ENCODE measurements at places on chromosomes 3 and 15.

GRCh38 chr3:171379281-171379680, 80.9 kb downstream of the TNIK start:
- no peak for DNase-seq
- no peaks in the 10 kb centered on the region for H3K27me3 ChIP-seq
- peaks cover 18% of the 10 kb centered on the region for H3K4me1 ChIP-seq
- H3K27ac ChIP-seq, result no peak overlapping the region

DNA sequence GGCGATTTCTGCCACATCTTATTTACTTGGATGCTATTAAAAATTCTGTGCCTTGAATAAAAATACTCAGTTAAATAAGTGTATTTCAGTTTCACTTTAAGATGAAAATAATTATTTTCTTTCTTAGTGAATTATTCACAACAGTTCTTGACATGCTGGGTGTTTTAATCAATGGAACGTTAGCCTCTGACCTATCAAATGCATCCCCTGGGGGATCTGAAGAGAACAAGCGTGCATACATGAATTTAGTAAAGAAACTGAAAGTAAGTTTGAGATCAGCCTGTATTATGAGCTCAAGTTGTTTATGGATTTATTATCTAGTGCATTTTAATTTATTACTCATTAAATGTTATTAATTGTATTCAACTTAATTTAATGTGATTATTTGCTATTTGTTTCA, 597 bp downstream of the P2RY12 start:
- H3K27me3 ChIP-seq, result no peaks in the 10 kb centered on the region
- no peak for DNase-seq
- H3K4me1 ChIP-seq, result peaks cover 4% of the 10 kb centered on the region
- no peak overlapping the region for H3K4me3 ChIP-seq

DNA sequence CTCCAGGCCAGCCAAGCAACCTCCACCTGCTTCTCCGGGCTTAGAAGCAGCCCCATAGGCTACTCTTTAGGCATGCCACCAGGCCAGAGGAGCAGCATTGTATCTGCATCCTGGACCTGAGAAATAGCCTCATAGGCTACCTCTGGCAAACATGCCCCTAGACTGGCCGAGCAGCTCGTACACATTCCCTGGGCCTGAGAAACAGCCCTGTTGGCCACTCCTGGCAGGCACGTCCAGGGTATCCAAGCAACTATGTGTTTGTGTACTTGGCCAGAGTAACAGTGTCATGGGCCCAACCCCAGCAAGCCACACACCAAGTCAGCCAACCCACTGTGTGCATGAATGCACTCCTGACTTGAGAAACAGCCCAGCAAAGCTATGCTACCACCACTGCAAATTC, 498.7 kb upstream of the CDIN1 start:
- no peaks in the 10 kb centered on the region for H3K27me3 ChIP-seq
- H3K27ac ChIP-seq, result no peak overlapping the region
- no peaks in the 10 kb centered on the region for H3K4me1 ChIP-seq
- no peak for DNase-seq

DNA sequence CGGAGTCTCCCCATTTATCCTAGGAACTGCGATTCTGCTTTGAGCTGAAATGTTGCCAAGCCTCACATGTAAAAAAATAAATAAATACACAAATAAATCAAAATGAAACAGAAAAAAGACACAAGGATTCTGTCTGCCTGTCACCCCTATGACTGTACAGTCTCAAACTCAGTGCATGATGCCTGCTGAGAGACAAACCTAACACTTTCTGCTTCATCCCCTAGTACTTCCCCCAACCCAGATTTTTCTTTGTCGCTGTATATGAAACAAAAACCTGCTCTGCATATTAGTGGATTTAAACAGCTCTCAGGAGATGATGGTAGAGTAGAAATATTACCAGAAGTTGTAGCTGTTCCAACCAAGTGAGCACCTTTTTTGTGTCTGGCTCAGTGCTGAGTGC, 530.7 kb upstream of the CFAP20DC start:
- H3K4me3 ChIP-seq, result no peak overlapping the region
- H3K27me3 ChIP-seq, result no peaks in the 10 kb centered on the region
- DNase-seq, result no peak
- no peaks in the 10 kb centered on the region for H3K36me3 ChIP-seq

DNA sequence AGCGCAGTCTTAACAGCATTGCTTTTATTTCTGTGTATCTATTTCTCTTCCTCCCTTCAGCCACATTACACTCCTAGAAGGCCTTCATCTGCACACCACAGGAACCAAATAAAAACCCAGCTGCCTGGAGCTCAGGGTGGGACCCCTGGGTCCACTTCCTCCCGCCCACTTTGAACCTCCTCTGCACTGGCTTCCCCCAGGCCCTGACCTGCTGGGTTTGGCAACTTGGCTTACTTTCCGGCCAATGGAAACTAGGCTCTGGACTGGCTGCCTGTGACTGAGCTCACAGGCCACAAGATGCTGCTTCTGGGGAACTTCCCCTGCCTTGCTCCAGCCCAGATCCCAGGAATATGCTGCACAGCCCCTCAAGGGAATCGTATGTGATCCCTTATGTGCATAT, 89.8 kb downstream of the SEMA5B start:
- no peak overlapping the region for H3K27ac ChIP-seq
- no peaks in the 10 kb centered on the region for H3K27me3 ChIP-seq
- no peaks in the 10 kb centered on the region for H3K36me3 ChIP-seq
- no peak overlapping the region for H3K4me3 ChIP-seq
- H3K4me1 ChIP-seq, result peaks cover 6% of the 10 kb centered on the region

DNA sequence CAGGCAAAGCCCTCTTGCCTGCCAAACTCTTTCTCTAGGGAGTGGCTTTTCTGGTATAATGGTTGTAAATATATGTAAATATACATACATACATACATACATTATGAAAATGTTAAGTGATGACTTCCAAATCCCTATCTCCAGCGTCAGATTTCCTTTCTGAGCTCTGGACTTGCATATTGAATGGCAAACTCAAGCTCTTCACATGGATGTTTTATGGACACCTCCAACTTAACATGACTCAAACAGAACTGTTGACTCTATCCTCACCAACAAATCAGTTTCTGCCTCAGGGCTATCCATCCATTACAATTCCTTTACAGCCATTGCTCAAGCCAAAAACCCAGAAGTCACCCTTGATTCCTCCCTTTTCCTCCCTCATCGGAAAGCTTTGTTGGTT, 45.1 kb downstream of the ADAMTSL3 start:
- no peak for DNase-seq
- no peak overlapping the region for H3K4me3 ChIP-seq
- no peak overlapping the region for H3K27ac ChIP-seq
- peaks cover 10% of the 10 kb centered on the region for H3K4me1 ChIP-seq

DNA sequence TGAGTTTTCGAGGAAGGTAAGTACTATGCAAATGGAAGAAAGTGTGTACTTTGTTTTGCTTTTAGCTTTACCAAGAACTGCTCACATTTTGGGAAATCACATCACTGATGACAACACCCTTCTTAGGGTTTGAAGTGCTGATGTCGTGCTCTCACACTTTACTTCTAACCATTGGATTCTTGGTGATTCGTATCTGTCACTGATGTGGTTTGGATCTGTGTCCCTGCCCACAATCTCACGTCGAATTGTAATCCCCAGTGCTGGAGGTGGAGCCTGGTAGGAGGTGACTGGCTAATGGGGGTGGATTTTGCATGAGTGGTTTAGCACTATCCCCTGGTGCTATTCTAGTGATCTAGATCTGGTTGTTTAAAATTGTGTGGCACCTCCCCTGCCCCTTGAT, 75.4 kb upstream of the RGMA start:
- H3K27me3 ChIP-seq, result peaks cover 3% of the 10 kb centered on the region
- no peak overlapping the region for H3K27ac ChIP-seq

- H3K27me3 ChIP-seq, result no peaks in the 10 kb centered on the region
- H3K4me3 ChIP-seq, result no peak overlapping the region
- H3K27ac ChIP-seq, result no peak overlapping the region
- DNase-seq, result no peak
- H3K4me1 ChIP-seq, result no peaks in the 10 kb centered on the region
Measured at GRCh38 chr3:183123891-183124290, 24.6 kb upstream of the MCCC1 start.

DNA sequence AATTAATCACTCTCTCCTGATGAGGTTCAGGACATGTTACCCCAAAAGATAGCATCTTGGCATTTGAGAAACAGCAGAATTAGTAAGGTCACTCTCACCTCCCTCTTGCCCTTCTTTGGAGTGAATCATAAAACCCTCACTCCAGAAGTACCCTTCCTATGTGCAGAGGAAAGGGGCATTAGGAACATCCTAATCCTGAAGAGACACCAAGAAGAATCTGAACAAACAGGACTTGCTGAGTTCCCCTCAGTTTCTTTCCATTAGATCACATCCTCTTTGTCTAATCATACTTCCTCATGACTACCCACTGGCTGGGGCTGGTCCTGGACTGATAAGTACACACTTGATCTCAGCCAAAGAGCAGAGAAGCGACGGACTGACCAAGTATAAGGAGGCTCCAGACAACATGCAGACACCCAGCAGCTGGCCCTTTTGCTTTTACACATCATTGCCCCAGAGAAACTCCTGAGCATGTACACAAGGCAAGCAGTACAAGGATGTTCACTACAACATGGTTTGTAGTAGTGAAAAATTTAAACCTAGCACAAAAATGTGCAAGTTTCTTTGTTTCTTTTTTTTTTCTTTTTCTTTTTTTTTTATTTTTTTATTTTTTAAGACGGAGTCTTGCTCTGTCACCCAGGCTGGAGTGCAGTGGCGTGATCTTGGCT, 15.0 kb upstream of the TM6SF1 start:
- H3K4me1 ChIP-seq, result no peaks in the 10 kb centered on the region
- peak; percentile 50 for DNase-seq
- H3K4me3 ChIP-seq, result no peak overlapping the region
- H3K27me3 ChIP-seq, result peaks cover 16% of the 10 kb centered on the region

DNA sequence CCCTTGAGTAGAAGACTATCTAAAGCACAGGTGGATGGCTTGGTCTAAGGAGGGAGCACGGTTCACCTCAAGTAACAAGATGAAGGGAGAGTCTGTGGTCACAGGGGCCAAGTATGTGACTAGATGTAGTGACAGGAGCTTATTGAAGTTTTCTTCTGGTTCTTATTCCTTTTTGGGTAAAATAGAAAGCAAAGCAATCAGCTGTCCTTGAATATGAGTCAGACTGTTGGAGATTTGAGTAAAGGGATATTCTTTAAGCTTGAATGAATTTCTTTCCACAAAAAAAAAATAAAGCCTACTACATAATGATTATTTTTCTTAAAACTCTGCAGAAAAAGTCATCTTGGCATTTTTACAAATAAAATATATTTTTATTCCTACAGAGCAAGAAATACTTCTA, 1.5 kb upstream of the CNTN6 start:
- no peaks in the 10 kb centered on the region for H3K27me3 ChIP-seq
- no peaks in the 10 kb centered on the region for H3K36me3 ChIP-seq
- no peak for DNase-seq
- peaks cover 3% of the 10 kb centered on the region for H3K4me1 ChIP-seq

DNA sequence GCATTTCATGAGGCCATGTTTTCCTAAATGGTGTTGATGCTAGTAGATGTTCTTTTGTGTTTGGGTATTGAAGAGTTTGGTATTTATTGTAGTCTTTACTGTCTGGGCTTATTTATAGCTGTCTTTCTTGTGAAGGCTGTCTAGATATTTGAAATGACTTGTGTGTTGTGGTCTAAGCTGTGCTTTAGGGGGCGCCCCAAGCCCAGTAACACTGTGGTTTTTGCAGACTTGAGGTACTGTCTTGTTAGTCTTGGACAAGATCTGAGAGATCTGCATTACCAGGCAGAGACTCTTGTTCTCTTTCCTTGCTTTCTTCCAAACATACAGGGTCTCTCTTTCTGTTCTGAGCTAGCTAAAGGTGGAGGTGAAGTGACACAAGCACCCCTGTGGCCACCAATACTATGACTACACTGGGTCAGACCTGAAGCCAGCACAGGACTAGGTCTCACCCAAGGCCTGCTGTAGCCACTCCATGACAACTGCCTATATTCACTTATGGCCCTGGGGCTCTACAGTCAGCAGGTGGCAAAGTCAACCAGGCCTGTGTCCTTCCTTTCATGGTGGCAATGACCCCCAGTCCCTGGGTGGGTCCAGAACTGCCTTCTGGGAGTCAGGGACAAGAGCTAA, 152.1 kb upstream of the TBC1D5 start:
- H3K4me3 ChIP-seq, result no peak overlapping the region
- H3K27ac ChIP-seq, result no peak overlapping the region
- DNase-seq, result peak; percentile 49
- H3K4me1 ChIP-seq, result peaks cover 7% of the 10 kb centered on the region
- H3K27me3 ChIP-seq, result no peaks in the 10 kb centered on the region
- no peaks in the 10 kb centered on the region for H3K36me3 ChIP-seq

Measured in hepatocyte (in vitro differentiated cells).